CD4-positive, alpha-beta T cell treated with Interleukin-15 for 1 hour (primary cell): ENCODE measurements at places on chromosomes 13 and 19.

GRCh38 chr19:45189971-45190370, 11.4 kb downstream of the BLOC1S3 start:
- DNase-seq = no peak

GRCh38 chr19:46116121-46116520, 8.4 kb downstream of the IGFL3 start:
- DNase-seq = no peak

DNA sequence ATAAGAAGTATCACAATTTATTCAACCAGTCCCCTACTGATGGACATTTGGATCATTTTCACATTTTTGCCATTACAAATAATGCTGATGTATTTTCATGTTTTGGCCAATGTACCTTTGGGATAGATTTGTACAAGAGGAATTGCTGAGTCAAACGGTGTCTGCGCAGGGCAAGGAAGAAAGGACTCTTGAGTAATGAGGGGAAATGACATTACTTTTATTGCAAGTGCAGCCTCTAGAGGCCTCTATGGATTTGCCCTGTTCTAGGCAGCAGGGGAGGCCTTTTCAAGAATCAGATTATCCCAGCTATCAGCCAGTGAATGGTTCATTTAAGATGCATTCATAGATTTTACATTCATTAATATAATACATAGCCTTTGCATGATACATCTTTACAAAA, 32.9 kb upstream of the GTF3A start:
- no peak for DNase-seq

GRCh38 chr13:112702341-112702985, 12.6 kb downstream of the ATP11A start:
- no peak for DNase-seq

GRCh38 chr13:96388598-96388997, 298.7 kb downstream of the HS6ST3 start:
- DNase-seq = no peak

DNA sequence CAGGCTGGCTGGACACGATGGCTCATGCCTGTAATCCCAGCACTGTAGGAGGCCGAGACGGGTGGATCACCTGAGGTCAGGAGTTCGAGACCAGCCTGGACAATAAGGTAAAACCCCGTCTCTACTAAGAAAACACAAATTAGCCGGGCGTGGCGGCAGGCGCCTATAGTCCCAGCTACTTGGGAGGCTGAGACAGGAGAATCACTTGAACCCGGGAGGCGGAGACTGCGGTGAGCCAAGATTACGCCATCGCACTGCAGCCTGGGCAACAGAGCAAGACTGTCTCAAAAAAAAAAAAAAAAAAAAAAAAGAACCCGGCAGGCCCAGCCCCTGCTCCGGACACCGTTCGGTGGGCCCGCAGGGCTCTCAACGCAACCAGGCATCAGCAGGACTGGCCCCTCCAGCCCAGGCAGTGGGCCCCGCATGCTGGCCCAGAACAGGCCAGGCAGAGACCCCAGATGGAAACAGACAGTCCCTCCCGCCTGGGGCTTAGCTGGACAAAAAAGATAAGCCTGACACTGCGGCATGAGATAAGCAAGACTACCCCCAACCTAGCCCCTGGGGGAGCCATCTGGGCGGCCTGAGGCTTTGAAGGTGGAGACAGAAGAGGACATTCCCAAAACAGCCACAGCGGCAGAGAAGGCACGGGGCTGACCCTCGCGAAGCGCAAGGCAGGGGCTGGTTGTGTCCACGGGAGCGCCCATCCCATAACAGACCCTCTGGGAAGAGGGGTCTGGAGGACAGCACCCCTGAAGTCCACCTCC, 11.6 kb downstream of the REXO1 start:
- DNase-seq = no peak

DNA sequence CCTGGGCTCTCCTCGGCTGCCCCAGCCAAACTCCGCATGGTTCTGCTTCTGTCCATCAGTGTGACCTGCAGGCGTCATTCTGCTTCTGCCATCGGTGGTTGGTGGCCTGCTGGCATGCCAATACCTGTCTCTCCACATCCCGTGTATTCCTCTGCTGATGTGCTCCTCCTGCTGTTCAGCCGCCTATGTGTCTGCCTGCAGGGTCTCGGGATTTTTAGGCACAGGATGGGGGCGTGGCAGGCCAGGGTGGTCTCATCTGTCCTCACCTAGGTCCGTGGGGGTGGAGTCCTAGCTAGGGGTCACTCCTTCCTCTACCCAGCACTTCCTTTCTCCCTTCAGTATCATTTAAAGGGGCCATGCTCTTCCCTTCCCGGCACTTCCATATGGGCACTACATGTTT, 33.0 kb upstream of the SGCG start:
- DNase-seq = no peak

- DNase-seq = peak; percentile 85
Measured at GRCh38 chr19:44845612-44846454, at the start of gene NECTIN2. TSS of gene NECTIN2 (plus strand) at chr19:44846297. CDS start at chr19:44846526, 229 bp downstream.

- DNase-seq = no peak
Measured at GRCh38 chr19:1214299-1214861, 8.8 kb downstream of the STK11 start.

DNA sequence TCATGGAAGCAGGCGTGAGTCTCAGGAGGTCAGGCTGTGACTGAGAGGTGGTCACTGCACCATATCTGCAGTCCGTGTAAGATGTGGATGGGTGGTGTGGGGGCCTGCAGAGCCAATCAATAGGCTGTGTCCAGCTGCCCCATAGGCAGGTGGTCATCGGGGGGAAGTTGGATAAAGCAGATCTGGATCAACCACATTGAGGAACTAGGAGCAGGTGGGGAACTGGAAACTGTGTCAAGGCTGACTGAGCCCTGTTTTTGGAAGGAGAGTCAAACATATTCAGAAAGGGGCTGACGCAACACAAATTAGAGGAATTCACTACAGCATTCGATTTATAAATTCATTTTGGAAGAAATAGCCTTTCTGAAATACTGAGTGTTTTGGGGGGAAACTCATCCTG, 15.0 kb downstream of the CLEC4M start:
- no peak for DNase-seq

DNA sequence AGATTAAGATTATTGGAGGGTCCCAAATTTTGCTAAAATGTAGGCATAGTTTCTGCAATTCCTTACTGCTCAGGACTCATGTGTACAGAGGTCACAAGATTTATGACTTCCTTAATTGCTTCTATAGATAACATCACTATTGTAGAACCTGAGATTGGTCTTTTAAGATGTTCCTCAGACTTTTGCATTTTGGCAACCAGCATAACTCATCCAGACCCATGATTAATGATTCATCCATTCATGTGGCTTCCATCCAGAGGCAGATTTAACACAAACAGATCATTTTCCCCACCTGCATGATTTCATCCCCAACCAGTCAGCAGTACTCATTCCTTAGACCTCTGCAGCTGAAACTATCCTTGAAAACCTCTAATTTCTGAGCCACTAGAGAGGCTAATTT, 34.5 kb upstream of the CEACAM8 start:
- no peak for DNase-seq
